ENCODE measurements at places on chromosomes 4 and X.

DNA sequence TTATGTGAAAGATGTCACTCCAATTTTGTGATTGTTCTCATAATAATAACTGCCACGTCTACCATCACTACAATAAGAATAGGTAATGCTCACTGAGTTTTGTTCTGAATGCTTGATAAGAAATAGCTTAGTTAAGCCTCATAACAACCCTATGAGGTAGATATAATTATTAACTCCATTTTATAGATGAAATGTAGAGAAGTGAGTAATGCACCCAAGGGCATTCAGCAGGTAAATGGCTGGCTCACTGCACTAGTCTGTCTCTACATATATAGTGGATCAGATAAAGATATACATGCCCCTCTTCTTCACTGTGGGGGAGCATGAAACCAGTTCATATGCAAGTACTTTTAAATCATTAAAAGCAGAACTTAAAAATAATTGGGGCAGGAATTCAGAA is 65.8 kb upstream of the SLC4A4 start:
- no peak for DNase-seq

- DNase-seq: peak; percentile 1
Measured at GRCh38 chrX:127726227-127726626, 326.0 kb downstream of the ACTRT1 start.

- DNase-seq: peak; percentile 94
Measured at GRCh38 chr4:38002451-38003071, 42.4 kb downstream of the PTTG2 start.

DNA sequence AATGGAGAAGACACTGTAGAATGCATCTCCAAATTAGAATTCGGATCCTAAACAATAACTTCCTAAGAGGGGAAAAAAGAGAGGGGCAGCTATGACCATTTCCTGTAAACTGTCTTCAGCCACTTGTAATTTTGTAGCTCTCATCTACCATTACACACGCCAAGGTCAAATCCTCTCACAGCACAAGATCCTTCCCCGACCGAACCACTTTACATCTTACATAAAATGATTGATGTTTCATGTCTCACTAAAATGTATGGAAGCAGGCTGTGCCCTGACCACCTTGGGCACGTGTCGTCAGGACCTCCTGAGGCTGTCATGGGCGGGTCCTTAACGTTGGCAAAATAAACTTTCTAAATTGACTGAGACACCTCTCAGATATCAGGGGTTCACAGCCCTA is 24.1 kb upstream of the PBDC1 start:
- DNase-seq: peak; percentile 33

DNA sequence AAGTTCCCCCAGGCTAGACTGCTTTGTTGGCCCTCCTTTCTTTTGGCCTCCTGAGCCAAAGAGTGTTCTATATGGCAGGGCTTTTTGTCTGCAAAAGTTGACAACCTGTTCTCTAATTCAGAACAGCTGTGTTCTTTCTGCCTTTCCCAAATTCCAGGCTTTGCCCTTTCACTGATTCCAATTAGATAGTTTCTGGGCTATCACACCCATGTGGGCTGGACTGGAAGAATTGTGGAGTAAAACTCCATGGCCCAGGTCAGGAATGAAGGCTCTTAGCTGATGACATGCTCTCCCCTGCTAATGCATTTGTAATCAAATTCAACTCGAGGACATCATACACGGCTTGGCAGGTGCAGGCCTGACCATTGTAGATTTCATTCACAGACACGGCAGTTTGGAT is 19.4 kb downstream of the BMP3 start:
- DNase-seq: no peak

GRCh38 chr4:13985837-13986236 is 358.3 kb upstream of the BOD1L1 start:
- DNase-seq: no peak

DNA sequence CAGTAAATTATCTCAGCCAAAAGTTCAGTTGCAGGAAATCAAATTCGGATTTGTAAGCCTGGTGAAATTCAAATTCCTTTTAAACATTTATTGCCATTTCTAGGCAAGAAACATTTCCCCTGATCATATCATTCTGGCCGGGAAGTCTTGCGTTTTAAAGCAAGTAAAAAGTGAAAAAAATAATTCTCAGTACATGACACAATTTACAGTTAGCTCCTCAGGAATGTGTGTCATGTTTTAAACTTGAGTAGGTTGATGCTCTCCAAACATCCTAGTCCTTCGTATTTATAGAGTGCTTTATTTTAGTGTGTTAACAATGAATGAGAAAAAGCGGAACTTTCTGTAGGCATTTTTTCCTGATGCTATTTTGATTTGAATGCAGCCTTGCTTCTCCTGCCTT is 158.3 kb upstream of the SCML1 start:
- DNase-seq: no peak

DNA sequence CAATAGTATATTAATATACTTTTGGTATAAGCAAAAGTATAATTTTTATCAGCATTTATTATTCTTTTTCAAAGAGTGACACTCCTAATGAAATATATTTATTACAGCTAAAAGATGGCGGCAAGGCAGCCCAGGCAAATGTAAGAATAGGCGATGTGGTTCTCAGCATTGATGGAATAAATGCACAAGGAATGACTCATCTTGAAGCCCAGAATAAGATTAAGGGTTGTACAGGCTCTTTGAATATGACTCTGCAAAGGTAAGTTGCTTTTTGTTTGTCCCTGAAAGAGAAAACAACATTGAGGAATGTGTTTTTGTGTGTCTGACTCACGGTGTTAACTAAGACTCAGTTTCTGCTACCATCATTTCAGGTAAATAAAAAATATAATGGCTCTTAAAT is 71.9 kb downstream of the PDLIM5 start:
- no peak for DNase-seq

- no peak for DNase-seq
Measured at GRCh38 chr4:80195441-80196140, 1.7 kb upstream of the PRDM8 start.

- DNase-seq: no peak
Measured at GRCh38 chr4:100979736-100980135, 367.6 kb downstream of the PPP3CA start.

GRCh38 chrX:47683184-47683828 is 24.3 kb upstream of the UXT start:
- no peak for DNase-seq

DNA sequence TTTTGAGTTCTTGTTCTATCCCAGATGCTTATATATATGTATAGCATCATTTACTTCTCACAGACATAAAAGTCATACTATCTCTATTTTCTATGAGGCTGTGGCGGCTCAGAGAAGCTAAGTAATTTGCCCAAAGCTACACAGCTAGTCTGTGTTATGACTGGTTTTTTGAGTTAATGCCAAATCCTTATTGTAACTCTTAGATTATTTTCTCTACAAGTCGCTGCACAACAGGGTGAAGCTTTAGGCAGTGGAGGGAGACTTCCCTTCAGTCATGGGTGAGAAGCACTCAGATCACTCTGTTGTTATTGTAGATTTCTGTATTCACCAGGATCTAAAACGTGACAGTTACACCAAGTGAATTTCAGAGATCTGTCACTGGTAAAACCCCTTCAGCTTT is 48.1 kb downstream of the WWC2 start:
- DNase-seq: no peak

GRCh38 chrX:126456136-126456535 is 96.5 kb downstream of the DCAF12L1 start:
- peak; percentile 6 for DNase-seq

GRCh38 chrX:23900220-23900797 is 7.4 kb downstream of the APOO start:
- peak; percentile 71 for DNase-seq

DNA sequence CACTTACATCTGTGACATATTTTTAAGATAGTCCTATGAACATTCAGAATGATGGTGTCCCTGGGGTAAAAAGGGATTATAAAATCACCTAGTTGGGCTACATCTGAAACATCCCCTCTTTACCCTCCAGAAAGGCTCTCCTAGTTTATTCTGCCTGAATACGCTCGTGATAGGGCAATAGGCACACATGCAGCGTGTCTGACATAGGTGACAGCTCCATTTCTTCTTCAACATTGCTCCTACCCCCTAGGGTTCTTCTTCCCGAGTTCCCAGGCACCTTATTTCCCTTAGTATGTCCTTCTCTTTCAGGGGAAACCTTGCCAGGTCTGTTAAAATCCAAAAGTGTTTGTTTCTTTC is 27.1 kb upstream of the CFAP299 start:
- no peak for DNase-seq

GRCh38 chr4:169335331-169335730 is 64.6 kb upstream of the SH3RF1 start:
- no peak for DNase-seq

DNA sequence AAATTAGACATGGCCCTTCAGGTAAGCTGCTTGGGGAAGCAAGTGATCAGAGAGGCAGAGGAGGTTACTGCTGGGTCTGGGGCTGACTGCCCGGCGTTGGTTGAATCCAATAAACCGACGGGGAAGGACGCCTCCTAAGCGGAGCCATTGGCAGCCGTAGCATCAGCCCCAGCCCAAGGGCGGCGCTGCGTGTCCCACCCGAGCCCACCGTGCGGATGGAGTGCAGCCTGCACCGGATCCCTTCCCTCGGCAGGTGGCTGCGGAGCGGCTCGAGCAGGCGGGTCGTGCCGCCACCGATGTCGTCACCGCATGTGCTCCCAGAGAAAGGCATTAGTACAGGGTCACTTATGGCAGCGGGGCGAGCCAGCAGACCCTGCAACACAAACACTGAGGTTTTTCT is 82.1 kb downstream of the ALPK1 start:
- DNase-seq: peak; percentile 90

DNA sequence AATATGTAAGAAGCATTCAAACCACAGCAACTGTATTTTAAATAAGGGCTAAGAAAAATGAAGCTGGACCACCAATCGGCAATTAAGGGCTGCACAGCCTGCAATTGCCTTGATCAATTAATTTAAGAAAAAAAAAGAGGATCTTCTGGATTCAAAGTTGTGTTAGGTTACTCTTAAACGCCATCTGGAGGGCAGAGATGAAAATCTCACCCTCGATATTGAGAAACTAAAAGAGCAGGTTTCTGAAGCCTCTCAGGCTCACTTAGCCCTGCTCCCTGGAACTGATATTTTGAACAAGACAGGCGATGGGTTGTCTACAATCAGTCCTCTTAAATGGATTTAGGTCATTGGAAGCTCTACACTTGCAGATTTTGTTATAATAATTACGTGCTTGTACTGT is 579.4 kb downstream of the GRXCR1 start:
- peak; percentile 14 for DNase-seq

Measured in mesendoderm (in vitro differentiated cells).